ENCODE measurements at places on chromosomes 3 and 15.

GRCh38 chr3:186996356-186996755 is 66.0 kb downstream of the ST6GAL1 start:
- no peak for DNase-seq

DNA sequence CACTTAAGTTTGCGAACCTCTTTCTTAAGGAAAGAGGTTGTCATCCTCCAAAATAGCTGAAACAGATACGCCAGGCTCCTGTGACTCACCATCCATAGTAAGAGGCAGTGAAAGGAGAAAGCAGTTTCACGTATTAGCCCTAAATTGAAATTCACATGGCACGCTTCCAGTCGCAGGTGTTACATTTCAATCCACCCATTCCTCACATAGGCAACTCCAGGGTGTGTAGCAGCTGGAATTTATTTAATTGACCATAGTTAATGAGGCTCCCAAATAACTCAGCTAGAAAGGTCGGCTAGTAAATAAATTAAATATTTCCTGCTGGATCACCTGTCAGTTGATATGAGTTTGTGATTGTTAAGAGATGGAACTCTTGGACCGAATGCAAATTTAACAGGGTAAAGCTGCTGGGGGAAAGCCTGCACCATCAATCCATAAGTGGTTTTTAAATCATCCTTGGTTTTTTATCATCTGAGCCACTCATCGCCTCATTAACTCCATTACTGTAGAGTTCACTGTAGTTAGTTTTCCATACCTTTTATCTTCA is 19.6 kb downstream of the NSUN3 start:
- no peak for DNase-seq

DNA sequence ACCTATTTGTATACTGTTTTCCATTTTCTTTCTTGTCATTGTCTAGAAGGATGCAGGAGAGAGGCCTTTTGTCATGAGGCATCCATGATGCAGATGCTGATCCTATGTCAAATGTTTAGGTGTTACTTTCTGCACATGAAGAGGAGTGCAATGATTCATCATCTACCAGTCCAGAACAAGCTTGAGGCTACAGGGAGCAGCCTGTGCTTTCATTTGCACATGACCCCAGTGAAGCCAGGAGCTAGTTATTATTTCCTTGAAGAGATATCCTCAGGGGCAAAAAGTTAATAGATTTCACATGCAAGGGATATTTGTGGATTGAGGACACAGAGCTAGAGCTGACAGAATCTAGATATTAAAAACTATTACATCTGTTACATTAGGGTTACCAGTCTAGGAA is 204.4 kb upstream of the TGFBR2 start:
- DNase-seq: no peak

GRCh38 chr15:59022188-59022587 is 34.7 kb downstream of the RNF111 start:
- no peak for DNase-seq

- DNase-seq: no peak
Observed at GRCh38 chr15:48702569-48703236, 57.2 kb upstream of the FBN1 start.

GRCh38 chr3:132325634-132326033 is 8.4 kb downstream of the ACP3 start:
- DNase-seq: no peak

DNA sequence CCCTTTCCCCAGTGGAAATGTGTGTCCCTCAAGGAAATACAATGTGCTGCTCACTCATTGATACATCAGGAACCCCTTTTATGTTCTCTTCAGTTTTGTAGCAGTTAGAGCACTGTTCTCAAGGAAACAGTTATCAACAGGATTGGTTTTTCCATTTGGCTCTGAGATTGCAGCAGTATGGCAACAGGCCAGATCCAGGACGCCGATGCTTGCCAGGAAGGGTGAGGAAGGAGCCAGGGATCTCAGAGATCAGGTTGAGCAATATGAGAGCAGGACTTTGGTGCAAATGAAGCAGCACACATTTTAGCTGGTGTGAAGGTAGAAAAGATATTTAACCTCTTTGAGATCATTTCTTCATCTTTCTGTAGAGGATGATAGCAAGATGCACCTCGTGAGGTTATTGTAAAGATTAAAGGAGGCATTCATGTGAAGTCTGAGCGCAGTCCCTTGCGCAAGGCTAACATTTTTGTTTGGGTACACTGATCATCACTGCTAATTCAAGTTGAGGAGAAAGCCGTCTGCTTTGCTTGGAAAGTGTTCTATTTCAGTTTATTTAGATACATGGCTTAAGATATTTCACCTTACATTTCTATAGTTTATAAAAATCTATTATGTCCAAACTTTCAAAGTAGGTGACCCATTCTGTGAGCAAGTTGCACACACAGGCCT is 68.5 kb downstream of the KCNH8 start:
- no peak for DNase-seq

GRCh38 chr3:48268381-48268935 is 27.6 kb downstream of the ZNF589 start:
- DNase-seq: peak; percentile 79

DNA sequence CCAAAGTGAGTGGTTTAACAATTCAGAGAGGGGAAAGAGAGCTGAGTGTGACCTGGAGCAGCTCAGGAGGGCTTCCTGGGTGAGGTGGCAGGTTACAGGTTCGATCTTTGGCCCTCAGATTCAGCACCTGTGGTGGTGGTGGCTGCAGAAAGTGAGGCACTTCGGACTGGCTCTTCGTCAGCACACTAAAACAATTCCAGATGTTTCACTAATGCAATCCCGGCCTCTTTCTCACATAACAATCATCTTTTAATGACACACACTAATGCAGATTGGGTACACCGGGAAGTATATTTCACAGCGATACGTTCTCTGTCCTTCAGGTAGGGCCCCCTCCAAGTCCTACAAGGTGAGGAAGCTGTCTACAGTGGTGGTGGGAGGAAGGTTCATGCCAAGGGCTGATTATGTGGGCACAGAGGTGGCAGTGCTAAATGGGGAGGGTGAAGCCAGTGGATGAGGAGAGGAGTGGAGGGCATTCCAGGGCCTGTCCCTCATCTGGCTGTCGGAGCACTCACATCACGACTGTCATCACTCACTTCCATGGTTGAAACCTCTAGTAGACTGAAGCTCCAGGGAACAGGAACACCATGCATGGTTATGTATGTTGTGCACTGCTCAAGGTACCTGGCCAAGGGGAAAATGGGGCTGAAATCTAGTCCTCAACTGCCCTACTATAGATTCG is 171.1 kb downstream of the RAB11A start:
- DNase-seq: no peak

GRCh38 chr15:48555241-48555881 is 90.1 kb downstream of the FBN1 start:
- DNase-seq: no peak

DNA sequence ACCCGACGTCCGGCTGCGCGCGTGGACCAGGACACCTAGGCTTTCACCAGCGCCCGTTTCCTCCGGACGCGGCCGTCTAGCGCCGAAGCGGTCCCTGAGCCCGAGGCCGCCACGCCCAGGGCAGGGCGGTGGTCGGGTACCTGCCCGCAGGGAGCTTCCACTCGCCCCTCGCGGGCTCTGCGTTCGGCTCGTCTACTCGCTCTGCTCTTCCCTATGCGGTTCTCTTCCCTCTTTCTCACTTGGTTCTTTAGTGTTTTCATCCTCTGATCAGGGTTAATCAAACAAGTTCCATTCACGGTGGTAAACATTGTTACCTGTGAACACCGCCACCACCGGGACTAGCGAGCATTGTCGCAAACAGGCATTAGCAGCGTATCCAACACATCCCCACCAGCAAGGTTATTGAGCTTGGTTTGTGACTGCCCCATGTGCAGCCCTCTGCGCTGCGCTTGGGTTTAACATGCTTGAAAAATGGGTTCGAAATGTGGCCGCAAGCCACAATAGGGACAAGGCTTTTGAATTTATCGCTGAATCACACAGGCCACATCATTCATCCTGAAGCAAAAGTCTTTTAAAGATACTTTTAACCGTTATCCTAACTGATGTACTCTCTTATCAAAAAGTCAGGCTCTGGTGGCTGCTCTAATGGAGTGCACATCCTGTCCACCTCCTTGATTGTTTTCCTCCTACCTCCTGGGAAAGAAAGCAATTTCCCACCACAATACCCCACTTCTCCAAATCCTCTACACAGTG is 843 bp upstream of the CD47 start:
- DNase-seq: no peak

GRCh38 chr3:9255976-9256375 is 6.5 kb upstream of the SRGAP3 start:
- no peak for DNase-seq
